ENCODE measurements at places on chromosomes 4 and X. TPM values are rescaled to one million over a fixed set of nuclear protein-coding genes. Genes with fewer than 3 reads are reported as not detected.

SLC9B1 gene
- total RNA-seq: 0.59 TPM

ZCCHC13 gene
- total RNA-seq: not detected

CAMK2D gene
- 50.3 TPM for total RNA-seq

DNA sequence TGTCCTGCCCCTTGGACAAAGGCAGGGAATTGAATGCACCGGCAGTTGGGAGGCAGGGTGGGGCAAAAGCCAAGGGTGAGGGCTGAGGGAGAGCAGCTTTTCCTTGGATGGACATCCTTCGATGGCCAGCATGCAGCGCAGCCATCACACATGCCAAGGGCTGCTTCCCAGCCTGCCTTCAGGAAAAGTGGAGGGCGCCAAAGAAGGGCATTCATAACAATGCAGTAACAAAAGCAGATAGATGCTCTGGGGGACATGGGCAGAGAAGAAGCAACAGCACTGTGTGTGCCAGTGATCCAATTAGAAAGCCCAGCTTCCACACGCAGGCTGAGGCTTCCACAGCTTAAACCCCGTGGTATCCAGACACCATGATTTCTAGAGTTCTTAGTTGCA lies 71.5 kb downstream of the TSPAN5 start:
- no peak for DNase-seq

GRCh38 chr4:99180382-99181070 lies 36.4 kb upstream of the ADH4 start:
- no peak for DNase-seq

All from pulmonary artery endothelial cell (primary cell).